ENCODE measurements at places on chromosomes 16 and 17. TPM values are rescaled to one million over a fixed set of nuclear protein-coding genes. Genes with fewer than 3 reads are reported as not detected.
A peak's percentile ranks its signal among the peaks of the same experiment; 100 is the strongest.

DNA sequence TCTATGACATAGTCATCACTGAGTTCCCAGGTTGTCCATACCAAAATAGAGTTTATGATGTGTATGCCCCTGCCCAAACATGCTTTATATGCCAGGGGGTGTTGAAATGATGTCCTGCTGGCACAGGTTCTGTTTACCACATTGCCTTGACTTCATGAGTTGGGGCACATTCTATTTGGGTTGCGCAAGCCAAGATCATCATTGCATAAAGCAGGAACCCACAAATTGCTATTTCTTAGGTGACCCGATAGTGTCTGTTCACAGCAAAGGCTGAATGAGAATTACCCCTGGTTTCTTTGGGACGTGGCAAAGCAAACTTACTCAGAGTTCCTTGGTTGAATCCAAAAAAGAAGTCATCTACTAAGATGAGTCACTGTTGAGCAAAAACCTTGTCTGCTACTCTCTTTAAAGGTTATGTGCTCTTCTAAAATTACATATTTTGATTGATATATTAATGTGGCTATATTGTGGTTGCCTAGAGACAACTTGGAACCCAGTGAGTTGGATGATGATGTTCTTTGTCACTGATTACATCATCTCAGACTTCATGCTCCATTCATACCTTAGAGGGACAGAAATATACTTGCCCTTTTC, 912.6 kb upstream of the SOX9 start:
- no peak for DNase-seq

DNA sequence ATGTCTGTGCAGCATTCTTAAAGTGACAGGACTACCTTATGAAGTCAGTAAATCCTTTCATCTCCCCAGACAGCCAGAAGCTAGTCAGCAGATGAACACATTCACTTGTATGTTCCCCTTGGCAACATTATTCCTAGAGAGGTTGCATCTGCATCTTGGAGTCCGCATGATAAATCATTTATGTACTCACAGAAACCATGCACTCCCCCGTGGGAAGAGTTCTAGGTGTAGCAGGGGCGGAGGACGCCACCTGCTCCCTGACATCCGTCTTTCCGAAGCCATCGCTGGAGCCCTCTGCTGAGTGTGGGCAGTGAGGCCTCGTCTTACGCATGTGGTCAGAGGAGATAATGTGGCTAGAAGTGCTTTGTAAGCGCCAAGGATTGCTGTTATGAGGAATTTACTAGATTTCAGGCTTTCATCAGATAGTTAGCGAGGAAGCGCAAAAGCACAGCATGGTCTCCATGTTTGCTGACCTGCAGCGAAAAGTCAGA, 144.5 kb downstream of the RPTOR start:
- DNase-seq = peak; percentile 27

DNA sequence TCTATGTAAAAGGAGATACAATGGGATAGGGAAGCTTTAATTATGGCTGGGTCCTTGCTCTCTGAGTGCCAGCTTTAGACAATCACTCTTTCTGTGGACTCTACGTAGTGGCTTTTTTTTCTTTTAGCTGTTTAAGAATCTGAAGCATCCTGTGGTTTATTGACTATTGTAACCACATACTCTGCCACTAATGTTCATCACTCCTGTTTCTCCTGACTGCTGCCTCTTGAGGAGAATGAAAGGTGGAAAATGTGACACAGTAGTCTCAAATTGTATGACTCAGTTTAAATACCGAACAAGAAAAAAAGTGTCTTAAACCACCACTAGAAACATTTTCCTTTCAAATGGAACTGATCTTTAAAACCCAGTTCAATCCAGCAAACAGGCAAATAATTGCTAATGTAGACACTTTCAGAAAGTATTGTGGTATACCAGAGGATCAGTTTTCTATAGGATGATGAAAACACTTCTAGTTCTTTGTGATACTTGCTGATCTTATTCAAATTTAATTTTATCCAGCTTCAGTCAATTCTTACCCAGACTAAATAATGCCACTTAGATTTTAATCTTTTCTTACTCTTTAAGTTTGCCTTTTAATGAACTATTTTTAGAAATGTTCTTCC, 302.7 kb upstream of the PMFBP1 start:
- no peak for DNase-seq

DNA sequence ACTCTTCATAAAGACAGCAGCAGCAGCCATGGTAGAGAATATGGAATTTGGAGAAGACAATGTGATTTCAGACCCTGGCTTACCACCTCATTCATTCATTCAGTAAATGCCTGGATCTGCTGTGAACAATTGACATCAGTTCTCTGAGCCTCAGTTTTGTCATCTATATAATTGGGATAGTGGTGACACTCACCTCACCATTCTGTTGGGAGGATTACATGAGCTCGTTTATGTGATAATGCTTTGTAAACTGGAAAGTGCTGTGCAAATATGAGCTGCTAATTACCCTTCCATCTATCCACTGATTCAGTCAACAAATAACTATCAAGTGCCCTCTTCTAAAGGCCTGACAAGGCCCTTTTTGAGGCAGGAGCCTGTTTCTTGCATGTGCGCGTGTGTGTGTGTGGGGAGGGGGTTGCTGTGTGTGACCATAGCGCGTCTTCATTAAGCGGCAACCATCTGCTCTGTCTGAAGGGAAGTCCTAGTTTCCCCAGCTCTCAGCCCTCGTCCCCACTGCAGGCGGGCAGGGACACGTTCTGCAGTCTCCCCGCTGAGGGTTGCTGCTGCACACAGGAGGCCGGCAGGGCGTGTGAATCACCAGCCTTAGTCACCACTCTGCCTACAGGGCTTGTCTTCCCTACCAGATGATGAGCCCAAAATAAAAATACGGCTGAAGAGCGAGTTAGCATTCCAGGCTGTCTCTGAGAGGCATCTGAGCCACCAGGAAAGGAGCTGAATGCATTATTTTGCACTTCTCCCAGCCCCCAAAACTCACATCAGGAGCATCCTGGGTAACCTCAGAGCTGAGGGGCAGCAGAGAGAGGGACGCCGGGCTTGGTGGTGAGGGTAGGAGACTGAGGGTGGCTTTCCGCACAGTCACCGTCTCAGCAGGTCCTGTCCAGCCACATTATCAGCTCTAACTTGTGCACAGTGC, 19.9 kb downstream of the ARL4D start:
- DNase-seq = peak; percentile 61

- DNase-seq = no peak
Observed at GRCh38 chr16:57354311-57354710, 4.3 kb upstream of the CCL22 start.

- DNase-seq = no peak
Observed at GRCh38 chr16:86681031-86681756, 102.8 kb downstream of the FOXL1 start.

GRCh38 chr17:18932360-18933055, 19.5 kb upstream of the SLC5A10 start:
- no peak for DNase-seq

KRT10 gene
- 24.0 TPM for total RNA-seq

DNA sequence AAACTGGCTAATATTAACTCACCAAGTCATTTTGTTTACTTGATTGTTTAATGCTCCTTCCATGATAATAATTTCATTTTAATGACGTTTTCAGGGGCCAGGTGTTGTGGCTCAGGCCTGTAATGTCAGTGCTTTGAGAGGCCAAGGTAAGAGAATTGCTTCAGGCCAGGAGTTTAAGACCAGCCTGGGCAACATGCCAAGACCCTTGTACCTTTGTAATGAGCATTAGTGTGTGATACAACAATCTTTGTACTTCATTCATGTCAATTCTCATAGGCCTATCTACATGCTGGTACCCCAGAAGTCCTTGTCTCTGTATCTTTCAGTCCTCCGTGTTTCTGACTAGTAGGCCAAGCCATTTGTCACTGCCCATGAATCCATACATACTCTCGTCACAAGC, 296.9 kb downstream of the ZFHX3 start:
- DNase-seq = no peak

KRTAP9-8 gene
- total RNA-seq = not detected

DNA sequence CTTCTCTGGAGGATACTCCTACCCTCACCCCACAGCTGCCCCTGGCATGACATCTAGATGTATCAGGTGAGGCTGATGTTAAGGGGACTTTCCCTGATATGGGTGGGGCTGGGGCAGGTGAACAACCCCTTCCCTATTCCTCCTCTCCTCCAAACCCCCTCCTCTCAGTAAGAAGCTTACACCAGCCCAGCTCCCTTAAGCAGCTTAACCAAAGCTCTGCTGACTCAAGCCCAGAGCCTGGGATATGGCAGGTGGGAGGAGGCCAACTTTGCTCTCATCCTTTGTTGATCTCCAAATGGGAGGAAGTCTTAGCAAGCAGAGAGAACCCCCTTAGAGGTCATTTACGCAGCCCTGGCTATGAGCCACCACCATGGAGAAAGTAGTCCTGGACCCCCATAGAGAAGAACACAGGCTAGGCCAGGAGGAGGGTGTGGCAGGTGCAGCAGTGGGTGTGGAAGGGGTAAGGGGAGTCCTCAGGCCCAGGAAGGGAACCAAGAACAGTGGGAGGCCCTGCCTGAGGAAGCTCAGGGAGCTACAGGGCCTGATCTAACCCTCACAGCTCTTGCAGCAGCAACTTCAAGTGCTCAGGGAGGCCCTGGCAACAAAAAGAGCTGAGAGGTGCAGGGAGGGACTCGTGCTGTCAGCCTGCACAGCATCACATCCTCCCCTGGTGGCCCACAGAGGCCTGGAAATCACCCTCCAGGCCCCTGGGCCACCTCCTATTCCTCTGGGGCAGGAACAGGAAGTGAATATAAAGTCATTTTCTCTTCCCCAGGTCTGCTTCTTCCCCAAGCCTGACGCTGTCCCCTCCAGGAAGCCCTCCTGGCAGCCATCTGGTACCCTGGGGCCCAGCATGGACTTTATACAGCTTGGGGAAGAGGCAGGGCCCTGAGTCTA, 2.9 kb downstream of the UNC119 start:
- no peak for DNase-seq

TEN1 gene
- 19.3 TPM for total RNA-seq

DNA sequence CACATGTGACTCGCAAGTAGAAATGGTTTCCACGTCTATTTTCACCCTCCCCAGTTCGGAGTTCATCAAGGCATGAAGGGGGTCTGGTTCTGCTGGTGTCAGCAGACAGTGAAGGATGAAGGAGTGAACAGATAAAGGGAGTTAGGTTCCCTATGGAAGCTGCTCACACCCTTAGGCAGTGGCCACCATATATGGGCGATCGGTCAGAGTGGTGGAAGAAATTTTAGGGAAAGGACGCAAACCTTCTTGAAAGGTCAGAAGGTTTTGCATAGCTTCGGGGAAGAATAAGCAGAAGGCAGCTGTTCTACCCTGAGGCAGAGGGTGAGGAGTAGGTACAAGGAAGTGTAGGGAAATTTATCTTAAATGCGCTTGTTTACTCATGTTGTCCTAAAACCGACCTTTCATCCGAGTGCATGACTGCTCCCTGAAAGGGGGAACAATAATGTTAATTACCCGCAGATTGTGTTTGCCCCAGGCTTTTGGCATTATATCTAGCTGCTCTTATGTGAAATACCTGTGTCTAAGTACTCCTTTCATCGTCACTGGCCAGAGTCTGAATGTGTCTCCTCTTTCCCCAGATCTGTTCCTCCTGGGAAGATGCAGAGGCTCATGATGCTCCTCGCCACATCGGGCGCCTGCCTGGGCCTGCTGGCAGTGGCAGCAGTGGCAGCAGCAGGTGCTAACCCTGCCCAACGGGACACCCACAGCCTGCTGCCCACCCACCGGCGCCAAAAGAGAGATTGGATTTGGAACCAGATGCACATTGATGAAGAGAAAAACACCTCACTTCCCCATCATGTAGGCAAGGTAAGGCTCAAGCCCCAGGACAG, 12.5 kb downstream of the CDH5 start:
- DNase-seq = no peak

DNA sequence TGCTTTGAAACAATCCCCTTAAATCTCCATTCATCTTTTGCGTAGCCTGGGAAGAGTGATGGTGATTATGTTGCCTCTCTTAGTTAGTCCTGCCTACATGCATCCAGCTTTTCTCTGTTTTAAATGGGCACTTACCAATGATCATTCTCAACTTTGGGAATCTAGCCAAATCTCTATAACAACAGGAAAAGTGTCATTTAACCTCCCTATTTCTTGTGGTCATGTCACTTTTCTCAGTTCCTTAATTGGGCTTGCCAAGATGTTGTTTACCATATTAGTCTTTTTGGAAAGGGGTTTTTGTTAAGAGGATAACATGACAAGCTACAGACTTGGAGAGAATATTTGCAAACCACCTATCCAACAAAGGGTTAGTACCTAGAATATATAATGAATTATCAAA, 15.6 kb upstream of the CLEC10A start:
- no peak for DNase-seq

SLC5A10 gene
- total RNA-seq = not detected

DNA sequence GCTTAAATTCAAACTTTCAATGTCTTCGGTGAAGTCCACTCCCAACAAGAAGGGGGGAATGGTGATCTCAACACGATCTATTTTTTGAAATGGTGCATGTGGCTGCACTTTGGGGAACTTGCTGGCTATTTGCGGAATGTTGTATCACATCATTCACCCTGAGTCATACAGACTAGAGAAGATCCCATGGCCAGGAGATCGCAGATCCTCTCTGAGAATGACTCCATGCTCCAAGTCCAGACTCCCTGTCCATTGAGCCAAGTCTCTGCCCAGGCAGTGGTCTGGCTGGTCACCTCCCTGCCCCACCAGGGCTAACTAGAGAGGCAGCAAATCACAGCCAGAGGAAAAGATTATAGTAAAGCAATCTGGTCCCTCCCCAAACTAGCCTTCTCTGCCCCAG, 120.6 kb downstream of the XYLT1 start:
- DNase-seq = no peak

DNA sequence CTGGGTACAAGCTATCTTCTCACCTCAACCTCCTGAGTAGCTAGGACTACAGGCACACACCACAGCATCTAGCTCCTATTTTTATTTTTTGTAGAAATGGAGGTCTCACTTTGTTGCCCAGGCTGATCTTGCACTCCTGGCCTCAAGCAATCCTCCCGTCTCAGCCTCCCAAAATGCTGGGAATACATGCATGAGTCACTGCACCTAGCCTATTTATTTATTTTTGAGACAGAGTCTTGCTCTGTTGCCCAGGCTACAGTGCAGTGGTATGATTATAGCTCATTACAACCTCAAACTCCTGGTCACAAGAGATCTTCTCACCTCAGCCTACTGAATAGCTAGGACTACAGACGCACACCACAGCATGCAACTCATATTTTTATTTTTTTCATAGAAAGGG, 40.1 kb upstream of the RGS9 start:
- no peak for DNase-seq

C1QL1 gene
- total RNA-seq = 6.4 TPM

- DNase-seq = no peak
Observed at GRCh38 chr17:50745631-50746030, 21.7 kb downstream of the ANKRD40CL start.

DNA sequence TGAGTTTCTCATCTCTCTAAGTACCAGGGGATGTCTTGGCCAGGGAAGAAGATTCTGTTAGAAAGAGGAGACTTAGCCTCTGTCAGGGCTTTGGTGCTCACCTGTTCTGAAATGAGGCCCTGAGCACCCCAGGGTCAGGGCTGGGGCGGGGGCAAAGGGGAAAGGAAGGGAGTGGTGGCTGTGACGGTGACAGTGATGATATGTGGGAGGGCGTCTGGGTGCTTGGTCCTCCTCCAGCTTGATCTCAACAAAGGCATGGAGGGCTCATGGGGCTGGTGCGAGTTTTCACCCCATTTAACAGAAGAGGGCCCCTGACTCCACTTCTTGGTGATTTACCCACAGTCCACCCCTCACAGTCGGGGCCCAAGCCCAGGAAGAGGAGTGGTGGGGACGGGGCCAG, 15.1 kb downstream of the SOX8 start:
- no peak for DNase-seq
